ENCODE measurements at places on chromosomes 3 and 15.

- no peak for DNase-seq
These were observed 529.0 kb upstream of the NECTIN3 start for GRCh38 chr3:110542552-110543150.

DNA sequence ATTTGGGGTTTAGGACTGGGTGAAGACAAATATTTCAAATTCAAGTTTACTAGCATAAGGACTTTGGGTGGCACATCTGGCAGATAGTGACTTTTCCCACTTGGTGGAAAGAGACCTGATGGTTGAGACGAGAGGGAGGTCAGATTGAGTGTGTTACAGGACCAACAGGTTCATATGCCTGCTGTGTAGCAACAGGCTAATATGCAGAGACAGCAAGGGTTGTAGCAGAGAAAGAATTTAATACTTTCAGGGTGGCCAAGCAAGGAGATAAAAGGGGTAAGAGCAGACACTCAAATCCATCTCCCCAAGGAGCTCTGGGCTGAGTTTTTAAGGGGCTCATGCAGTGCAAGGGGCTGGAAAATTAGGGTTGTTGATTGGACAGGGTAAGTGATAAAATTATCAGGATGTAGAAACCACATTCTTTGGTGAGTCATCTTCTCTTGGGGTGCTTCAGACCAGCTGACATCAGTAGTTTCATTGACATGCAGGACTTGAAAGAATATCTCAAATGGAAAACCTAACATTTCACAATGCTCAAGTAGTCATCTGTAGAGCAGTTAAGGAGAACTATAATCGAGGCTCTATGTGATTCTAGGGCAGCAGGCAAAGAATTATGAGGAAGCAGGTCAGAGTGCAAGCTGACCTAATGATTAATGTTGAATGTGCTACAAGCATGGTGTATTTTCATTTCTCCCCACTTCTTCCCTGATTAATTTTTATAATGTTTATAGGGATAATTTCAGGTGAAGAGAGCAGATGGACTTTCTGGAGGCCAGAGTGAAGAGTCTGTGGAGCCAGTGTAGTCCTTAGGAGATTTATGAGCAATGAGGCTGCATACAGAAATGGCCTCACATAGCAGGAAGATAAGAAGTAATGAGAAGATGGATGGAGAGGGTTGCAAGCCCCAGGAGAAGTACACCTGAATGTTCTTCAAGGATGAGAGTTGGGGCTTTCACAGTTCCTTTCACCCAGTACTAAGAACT, 13.7 kb downstream of the FOXB1 start:
- no peak for DNase-seq

DNA sequence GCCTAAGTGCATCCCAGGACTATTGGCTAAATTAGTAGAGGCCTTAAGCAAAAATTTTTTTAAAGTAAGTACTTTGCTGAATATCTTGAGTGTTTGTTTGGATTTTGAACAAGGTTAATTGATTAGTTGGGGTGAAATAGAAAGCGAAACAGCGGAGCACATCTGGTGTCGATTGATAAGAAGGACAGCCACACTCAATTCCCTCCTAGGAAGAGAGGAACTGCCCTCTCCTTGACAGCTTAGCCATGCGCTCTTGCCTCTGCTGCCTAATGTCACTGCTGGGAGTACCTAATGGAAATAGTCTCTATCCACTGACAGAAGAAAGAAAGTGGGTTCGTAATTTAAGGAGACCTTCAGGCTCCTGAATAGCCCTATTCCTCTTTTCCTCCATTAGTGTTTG, 943.6 kb downstream of the DIPK2A start:
- DNase-seq, result no peak

- no peak for DNase-seq
These were observed 34.8 kb upstream of the PFN2 start for GRCh38 chr3:150005243-150006112.

DNA sequence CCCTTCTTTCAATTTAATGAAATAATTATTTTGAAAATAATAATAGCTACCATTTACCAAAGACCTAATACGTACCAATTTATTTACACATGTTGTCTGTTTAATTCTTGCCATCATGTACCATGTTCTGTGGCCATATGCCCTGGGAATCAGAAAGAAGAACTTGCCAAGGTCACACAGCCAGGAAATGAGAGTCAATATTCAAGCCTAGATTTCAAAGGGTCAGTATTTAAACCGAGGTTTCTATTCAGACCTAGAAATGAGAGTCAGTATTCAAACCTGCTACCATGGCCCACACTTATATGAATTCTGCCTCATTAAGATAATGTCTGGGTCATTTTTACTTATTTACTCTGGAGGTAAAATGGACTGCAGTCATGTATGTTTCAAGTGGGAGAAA, 103.6 kb upstream of the TBL1XR1 start:
- DNase-seq, result no peak

DNA sequence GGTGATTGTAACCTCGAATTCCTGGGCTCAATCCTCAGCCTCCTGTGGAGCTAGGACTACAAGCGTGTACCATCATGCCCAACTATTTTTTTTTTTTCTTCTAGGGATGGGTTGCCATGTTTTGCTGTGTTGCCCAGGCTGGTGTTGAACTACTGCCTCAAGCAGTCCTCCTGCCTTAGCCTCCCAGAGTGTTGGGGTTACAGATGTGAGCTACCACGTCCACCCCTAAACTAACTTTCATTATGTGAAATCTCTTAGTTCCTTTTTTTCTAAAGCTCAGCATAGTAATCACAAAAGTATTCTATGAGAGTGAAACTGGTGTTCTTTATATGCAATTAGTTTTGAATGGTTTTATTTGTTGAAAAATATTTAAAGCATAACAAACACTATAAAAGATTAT, 92.1 kb downstream of the XRN1 start:
- no peak for DNase-seq

- DNase-seq, result no peak
These were observed 174.1 kb downstream of the UACA start for GRCh38 chr15:70589221-70589620.

- DNase-seq, result no peak
These were observed 796.5 kb downstream of the GRM7 start for GRCh38 chr3:7657214-7658112.

GRCh38 chr3:179794355-179794754, 141.5 kb downstream of the USP13 start:
- DNase-seq, result no peak

DNA sequence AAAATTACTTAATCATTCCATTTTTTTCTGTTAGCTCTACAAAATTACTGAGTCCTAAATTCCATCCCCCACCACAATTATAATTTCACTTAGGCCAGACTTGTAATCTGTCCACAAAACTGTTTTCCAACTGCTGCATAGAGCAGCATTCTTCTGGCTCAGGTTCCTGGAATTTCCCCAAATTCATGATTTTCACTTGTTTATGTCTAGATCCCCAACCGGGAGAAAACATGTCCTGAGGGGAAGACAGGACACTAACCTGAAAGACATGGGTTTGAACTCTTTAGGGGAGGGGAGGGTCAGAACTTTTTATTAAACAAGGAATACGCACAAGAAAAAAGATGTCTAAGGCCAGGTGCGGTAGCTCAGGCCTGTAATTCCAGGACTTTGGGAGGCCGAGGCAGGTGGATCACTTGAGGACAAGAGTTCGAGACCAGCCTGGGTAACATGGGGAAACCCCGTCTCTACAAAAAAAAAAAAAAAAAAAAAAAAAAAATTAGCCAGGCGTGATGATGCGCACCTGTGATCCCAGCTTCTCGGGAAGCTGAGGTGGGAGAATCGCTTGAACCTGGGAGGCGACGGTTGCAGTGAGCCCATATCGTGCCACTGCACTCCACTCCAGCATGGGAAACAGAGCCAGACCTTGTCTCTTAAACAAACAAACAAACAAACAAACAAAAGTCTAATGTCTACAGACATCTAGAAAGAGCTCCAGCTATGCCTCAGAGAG, 1.5 kb downstream of the ETFA start:
- DNase-seq, result no peak

DNA sequence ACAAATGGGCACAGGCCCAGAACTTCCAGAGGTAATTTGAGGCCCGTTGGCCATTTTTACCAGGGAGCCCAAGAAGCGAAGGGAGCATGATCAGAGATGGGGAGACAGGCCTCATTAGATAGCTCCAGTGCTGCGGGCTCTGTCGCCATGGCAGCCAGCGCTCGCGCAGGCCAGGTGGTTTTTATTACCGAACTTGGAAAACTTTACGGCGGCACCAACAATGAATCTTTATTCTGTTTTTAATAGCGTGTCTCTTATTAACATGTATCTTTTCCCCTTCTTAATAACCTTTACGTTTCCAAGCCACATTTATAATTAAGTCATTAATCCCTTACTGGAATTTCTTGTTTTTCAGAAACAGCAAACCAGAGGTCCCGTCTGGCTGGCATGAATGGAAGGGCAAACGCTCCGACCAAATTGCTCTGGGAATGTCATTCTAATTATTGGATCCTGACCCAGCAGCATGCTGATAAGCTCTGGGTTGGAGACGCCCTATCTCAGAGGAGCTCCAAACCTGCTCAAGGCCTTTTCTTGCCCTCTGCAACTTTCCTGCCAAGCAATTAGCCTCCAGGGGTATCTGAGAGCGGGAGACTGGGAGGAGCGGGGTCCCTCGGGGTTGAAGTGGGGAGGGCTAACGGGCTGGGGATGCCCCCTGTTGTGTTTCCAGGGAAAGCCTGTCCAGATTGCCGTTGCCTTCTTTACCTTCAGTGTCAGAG, 256.4 kb downstream of the TLE3 start:
- DNase-seq, result no peak

- DNase-seq, result no peak
These were observed 55.2 kb downstream of the AQR start for GRCh38 chr15:34914317-34914716.

DNA sequence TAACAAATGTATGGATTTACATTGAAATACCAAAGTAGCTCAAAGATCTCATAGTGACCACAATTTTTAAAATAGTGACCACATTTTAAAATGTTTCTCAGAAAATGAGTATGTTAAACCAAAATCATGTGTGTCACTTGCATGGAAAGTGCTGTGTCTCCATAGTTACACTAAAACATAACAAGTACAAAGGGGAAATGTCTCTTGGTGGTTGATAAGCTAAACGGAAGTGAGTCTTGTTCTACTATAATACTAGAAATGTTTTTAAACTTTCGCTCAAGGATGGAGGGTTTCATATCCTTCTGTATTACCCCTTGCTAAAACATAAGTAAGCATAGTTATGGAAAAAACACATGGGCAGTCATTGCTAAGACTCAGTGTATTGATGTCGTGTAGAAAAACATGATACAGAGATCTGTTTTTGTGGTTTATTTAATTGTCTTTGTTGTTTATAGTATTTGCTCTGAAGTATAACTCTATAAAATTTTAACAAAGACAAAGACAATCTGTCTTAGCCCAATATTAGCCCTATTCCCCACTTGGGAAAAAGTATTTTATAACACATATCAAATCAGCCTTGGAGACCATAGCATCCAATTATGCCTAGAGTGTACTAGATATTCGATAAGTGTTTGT, 27.0 kb upstream of the DENND4A start:
- DNase-seq, result no peak

DNA sequence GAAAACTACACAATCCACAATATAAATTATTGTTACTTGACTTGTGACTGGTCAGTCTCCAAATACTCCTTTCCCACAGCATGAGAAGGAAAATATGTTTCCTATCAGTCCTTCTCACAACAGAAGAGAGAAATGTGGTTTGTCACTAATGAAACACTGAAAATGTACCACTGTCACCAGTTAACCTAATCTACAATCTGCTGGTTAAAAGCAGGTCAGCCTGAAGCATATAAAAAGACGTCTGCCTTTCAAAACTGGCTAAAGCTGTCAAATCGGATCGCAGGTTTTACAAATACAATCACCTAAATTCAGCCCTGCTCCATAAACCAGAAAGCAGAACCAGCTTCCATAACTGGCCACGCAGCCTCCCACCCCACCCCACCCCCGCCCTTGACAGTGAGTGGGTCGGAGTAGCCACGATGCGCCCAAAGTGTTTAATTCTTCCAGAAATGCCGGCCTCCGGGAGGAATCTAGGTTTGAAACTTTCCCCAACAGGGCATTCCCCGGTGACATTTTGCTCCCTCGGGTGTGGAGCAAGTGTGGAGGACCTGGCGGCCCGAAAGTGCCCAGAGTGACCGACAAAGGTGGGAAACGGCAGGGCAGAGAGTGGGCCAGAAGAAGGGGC, 682 bp downstream of the ETFA start:
- no peak for DNase-seq

DNA sequence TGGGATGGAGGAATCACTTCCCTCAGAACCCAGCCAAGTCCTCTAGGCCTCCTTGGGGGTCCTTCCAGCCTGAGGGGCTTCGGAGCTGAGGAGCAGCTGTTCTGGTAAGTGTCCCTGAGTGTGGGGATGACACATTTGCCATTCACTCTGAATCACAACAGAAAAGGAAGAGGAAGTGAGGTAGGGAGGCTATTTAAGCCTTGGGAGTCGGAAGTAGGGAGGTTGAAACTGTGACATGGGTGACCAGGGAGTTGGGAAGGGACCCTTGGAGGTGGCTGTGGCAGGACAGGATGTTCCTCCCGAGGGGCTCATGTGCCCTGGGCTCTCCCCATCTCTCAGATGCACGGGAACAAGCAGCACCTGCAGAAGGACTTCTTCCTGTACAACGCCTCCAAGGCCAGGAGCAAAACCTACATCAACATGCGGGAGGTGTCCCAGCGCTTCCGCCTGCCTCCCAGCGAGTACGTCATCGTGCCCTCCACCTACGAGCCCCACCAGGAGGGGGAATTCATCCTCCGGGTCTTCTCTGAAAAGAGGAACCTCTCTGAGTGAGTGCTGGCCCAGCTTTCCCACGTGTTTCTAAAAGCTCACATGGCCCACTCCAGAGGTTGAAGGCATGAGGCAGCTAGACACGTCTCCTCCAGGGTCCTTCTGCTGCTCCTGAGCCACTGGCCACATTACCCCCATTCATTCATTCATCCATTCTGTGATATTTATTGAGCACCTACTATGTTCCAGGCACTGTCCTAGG, 43.3 kb downstream of the CAPN3 start:
- DNase-seq, result no peak

DNA sequence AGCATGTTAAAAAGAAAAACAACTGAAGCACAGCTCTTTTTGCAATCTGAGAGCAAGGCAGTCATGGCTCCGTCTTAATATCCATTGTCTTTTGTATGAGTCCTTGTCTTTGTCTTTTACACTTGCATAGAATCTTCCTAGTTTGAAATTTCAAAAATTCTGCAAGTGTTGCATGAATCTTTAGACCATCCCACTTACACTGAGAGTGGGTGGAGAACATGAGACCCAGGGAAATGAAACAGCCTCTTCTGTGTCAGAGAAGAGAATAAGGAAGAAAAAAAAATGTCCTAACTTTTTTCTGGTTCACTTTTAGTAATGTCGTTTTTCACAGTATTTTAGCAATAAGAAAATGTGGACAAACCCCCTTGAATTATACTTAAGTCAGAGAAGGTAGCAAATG, 12.1 kb upstream of the DCLK3 start:
- DNase-seq, result no peak

DNA sequence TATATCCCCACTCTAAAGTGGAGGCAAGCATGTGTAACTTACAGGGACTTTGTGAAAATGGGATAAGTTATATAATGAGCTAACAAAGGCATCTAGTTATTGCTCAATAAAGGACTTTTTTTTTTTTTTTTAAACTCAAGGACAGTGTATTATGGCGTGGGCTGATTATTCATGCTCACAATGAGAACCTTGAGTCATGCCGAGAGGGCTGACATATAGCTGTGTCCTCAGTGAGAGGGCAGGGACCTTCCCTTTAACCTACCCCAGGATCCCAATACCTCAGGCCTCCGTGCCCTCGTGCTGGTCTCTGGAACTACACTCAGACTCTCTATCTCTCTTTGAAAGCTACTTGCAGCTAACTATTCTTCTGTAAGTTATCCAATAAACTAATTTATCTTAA, 319.9 kb upstream of the ICE2 start:
- no peak for DNase-seq

Data from ovary (tissue), 10 donors.